Lower leg skin (tissue), 4 donors: ENCODE measurements at places on chromosomes 3 and 15.

DNA sequence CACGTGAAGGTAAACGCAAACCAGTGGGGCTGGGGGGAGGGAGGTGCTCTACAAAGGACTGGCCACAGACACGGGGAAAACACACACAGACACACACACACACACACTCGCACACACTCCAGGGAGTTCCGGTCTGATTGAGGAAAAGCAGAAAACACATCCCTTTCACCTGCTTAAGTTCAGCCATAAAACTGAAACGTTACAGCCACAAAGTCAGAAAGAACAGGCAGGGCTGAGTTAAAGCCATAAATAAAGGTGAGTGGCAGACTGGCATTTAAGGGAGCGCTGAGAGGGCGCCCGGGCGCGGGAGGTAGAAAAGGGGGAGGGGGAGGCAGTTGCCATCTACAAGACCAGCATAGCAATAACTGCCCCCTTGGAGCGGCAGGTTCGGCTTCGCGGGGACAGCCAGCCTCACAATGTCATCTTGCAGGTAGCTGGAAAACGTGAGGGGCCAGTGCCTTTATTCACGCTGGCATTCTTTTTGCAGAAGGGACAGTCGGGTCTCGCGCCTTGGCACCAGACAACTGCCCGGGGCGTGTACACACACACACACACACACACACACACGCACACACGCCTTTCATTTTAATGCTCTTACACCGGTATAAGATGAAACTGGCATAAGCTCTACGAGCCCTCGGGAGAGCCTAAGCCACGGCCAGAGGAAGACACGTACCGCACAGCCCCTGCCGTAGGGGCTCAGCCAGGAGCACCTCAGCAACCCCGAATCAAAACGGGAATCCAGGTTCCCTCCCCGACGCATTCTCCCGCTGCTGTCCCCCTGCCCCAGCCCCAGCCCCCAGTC, 866 bp downstream of the TNIK start:
- DNase-seq = no peak

GRCh38 chr3:13800064-13800463, 79.8 kb downstream of the WNT7A start:
- no peak for DNase-seq

DNA sequence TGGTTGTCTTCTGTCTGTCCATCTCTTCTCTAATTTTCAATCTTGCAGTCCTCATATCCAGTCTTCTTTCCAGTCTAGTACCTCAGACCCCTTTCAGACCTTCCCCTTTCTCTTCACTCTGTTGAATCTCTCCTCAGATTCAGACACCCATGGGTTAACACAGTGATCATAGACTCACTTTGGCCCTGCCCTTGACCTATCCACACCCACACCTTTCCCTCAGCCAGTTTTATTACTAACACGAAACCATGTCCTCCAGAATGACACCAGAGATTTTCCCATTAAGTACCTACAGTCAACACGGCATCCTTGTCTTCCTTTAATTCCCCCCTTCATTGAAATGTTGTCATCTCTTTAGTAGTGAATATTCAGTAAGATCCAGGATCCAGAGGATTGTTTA, 74.5 kb upstream of the UBE2E2 start:
- no peak for DNase-seq

DNA sequence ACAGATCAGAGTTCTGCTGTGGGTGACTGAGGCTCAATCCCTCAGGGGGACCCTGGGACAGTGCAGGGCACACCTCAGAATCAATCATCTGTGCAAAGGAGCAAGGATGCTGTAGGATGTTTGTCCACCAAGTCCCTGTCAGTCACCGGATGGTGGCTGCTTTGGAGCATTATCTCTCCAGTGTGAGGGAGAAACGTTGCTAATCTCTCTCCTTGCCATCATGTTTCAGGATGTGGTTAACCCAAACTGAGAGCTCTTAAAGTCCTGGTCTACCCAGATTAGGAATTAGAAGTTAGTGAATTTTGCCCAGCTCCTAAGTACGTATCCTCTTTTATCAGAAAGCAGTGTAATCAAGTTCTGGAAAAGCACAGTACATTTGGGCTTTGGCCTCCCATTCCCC, 26.2 kb upstream of the LRRC3B start:
- no peak for DNase-seq

- DNase-seq = no peak
Observed at GRCh38 chr15:91345736-91346135, 245.7 kb downstream of the SV2B start.

- DNase-seq = no peak
Observed at GRCh38 chr3:44252332-44252959, 10.8 kb downstream of the TOPAZ1 start.

DNA sequence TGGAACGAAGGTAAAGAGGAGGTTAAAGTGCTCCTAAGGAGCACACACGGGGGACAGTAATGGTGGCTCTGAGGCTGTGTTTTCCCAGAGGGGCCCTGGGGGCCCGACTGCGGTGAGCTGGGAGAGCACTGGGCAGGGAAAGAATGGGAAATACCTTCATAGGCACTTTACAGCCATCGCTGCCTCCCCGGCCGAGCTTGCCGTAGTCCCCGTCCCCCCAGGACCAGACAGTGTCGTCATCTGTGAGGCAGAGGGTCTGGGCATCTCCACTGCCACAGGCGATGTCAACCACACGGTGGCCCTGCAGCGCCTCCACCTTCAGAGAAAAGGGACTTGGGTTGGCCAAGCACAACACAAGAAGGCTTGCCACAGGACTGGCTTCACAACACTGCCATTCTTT, 32.8 kb upstream of the OCA2 start:
- peak; percentile 79 for DNase-seq

DNA sequence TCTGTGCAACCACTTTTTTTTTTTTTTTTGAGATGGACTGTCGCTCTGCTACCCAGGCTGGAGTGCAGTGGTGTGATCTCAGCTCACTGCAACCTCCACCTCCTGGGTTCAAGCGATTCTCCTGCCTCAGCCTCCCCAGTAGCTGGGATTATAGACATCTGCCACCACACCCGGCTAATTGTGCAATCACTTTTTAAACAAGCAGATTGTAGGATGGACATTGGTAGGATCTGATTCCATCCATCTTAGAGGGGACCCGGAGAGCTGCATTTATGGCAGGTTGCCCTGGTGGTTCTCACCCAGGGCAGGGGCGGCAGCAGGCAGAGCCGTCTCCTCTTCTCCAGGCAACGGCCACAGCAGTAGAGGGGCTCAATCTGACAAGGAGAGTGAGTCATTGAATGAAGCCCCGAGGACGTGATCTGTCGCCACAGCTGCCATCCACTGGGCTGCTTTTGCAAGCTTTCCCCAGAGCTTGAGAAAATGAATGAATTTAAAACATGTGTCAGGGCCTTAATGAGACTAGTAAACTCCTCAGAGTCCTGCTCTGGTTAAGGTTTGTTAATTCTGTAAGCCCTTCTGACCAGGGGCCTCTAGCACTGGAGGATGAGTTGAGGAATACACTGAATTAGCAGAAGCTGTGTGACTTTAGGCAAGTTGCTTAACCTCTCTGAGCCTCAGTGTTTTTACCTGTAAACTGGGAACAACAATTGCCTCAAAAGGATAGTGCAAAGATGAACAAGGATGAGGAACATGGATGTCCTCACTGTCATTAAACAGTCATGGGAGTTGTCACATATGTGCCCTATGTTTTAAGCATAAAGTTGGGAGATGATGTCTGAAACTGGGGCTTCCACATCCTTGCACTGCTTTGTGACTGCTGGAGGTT, 129.1 kb downstream of the ASB7 start:
- DNase-seq = peak; percentile 79

GRCh38 chr3:13638927-13639326, 90.0 kb downstream of the FBLN2 start:
- no peak for DNase-seq

DNA sequence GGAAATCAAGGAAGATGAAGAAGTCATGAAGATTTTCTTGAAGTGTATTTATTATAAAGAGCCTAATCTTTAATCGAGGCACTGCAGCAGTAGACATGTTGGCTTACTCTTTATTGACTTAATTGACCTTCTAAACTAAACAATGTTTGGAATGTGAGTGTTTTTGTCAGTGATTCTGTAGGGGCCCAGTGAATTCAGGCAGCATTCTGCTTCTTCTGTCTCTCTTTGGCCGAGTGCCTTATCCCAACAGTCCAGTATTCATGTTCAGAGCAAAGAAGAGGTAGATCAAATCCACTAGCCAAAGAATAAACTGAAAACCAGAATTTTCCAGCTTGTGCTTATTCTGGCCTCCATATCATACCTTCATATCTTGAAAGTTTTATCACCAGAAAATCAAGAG, 55.7 kb downstream of the RLBP1 start:
- DNase-seq = no peak

DNA sequence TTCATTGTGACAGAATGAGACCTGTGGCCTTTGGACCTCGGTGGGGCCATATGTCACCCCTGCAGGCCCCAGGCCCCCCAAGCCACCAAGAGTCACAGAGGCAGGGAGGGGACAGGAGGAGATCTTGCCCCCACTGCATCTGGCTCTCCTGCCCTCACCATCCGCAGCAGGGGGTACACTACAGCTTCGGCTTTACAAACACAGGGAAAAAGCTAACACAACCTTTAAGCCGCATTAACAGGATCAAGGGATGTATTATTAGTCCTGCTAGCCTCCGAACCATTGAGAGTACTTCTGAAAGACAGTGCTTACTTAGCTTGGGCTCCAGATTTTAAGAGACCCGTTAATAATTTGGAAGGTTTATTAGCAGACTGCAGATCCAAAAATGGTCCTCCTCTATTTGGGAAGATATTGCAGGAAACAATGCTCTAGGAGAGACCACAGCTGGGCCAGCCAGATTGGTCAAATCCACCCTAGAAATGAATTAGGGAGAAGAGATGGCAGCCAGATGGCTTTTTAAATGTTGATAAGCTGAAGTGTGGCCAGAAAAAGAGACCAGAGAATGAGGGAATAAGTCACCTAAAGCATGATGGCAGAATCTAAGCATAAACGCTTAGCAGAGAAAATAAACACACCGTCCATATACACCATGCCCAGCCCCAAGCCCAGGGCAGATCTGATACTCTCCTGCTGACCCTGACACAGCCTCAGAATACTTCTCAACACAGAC, 31.5 kb downstream of the SRGAP3 start:
- no peak for DNase-seq

DNA sequence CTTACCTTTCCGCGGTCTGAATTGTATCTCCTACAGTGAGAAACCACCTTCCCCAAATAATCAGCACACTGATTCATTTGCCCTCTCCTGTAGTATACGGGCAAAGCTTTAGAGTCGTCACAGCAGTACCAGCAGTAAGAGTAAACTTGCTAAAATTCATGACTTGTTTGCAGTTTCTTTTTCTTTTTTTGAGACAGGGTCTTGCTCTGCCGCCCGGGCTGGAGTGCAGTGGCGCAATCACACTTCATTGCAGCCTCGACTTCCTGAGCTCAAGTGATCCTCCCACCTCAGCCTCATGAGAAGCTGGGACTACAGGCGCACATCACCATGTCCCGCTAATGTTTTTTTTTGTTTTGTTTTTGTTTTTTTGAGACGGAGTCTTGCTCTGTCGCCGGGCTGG, 11.9 kb downstream of the SCAMP5 start:
- DNase-seq = no peak

- no peak for DNase-seq
Observed at GRCh38 chr3:15164340-15164739, 41.7 kb upstream of the CAPN7 start.
